ENCODE measurements at places on chromosomes 1 and 21.

- no peak for DNase-seq
Observed at GRCh38 chr1:226132728-226133503, 53.6 kb downstream of the ACBD3 start.

- no peak for DNase-seq
Observed at GRCh38 chr1:215022741-215023141, 59.8 kb upstream of the KCNK2 start.

GRCh38 chr1:118983558-118984041 is 4.5 kb downstream of the TBX15 start:
- no peak for DNase-seq

DNA sequence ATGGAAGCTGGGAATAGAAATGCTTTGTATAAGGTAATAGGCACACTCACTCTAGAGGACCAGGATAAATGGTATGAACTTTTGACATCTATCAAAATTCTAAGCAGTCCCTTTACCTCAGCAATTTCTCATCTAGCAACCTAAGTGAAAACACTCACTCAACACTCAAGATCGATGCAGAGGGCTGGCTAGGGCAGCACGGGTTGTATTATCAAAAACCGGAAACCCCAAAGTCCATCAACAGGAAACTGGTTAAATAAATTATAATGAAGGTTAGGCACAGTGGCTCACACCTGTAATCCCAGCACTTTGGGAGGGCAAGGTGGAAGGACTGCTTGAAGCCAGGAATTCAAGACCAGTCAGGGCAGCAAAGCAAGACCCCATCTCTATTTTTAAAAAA is 9.4 kb downstream of the USP48 start:
- no peak for DNase-seq

DNA sequence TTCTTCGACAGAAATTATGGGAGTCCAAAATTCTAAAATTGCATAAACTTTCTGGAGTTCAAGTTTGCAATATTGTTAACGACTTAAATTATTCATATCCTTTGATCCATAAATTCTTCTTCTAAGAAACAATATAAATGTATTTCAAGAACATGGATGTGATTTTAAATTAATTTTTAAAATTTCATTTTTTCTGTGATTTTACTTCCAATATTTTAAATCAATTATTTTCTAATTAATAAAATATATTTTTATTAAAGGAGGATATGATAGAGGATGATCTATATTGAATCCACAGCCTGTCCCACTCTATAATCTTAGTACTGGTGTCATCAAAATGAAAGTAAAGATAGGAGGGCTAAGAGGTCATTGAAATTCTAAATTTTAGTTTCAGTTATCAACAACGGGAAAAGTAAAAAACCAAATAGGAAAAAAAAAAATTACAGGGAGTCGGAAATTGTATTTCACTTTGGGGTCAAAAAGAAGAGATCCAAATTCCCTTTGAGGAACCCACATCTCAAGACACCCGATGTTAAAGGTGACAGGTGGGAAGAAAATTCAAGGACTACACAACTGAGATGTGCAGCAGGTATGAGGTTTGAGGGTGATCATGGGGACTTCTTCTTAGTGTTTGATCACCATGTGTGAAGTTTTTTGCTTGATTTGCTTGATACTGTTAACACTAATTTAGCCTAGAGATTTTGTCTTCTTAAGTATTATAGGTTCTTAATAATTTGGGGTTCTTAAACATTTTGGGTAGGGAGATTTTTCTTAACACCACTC is 154.8 kb upstream of the RGS18 start:
- DNase-seq = no peak

GRCh38 chr1:203219934-203220333 is 9.5 kb downstream of the CHIT1 start:
- no peak for DNase-seq

DNA sequence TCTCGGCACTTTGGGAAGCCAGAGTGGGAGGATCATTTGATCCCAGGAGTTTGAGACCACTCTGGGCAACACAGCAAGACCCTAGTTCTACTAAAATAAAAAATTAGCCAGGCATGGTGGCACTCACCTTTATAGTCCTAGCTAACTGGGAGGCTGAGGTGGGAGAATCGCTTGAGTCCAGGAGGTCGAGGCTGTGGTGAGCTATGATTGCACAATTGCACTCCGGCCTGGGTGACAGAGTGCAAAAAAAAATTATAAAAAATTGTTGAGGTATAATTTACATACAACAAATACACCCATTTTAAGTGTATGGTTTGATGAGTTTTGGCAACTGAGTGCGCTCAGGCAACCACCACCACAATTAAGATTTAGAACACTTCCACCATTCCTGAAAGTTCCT is 108.5 kb upstream of the GADD45A start:
- DNase-seq = no peak

DNA sequence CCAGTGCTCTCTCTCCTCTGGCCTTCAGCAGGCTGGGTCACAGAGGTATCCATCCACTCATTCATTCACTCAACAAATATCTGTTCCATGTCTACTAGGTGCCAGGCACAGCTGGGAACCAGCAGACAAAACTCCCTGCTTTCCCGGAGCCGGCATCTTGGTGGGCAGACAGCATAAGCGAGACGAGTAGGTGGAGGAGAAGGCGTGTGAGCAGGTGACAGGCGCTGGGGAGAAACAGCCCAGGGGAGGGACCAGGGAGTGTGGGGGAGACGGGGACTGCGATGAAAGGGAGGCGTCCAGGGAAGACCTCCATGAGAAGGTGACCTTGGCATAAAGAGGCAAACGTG is 11.0 kb upstream of the KCNAB2 start:
- no peak for DNase-seq

DNA sequence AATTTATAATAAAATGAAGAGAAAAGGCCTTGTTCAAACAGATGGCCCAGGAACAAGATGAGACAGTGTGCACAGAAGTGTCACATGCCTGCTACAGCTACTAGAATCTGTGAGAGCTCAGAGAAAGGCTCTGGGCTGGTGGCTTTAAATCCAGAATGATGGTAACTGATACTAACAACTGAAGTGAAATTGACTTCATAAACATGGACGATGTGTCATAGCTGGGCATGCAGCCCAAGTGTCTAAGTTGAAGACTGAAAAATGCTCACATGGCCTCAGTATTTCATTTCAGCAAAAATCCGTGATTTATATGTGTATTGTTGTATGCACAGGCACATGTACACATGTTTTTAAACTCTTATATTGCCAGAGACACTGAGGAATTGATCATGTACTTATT is 208.3 kb upstream of the RUNX1 start:
- no peak for DNase-seq

DNA sequence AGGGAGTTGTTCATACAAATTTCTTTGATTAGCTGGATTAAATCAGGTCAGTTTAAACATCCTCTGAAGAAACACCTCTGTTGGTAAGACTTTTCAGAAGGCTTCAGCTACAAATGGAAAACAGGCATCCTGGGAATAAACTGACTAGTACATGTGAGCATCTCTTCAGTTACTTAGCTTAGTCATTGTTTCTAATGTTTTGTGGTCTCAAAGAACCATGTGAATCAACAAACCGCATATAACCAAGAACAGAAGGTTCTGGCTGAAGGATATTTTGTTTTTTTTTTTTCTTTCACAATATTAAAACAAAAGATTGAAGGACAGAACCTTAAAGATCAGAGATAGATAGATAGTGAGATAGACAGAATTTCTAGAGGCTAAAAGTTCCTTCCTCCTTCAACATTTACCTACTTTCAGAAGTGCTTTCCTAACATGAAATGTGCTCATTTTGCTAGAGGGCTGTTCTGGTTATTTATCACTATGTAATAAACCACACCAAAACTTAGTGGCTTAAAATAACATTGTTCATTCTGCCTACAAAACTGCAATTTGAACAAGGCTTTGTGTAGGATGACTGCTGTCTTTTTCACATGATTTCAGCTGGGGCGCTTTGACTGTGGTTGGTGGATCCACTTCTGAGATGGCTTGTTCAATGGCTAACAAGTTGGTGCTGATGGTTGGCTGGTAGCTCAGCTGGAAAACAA is 119.8 kb upstream of the PTGFR start:
- no peak for DNase-seq

DNA sequence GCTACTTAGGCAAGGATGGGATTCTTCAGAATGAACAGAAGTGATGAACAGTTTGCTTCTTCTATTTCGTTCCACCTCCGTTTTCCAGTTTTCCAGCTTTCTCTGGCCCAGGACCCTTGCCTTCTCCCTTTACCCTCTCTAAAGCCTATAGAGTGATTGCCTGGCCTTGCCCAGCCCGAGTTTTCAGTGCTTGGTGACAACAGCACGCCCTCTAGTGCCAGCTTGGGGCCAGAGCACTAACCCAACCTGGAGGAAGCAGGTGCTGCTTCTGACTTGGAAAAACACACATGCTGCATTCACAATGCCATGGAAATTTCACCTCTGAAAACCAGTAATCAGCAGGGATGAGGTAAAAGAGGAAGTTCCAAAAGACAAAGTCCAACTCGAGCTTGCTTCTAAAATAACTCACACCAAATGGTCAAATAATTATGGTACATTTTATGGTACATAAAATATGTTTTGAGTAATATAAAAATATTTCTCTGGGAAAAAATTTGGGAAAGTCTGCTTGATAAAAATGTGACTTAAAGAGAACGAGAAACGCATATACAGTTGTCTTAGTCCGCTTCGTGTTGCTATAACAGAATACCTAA is 26.1 kb downstream of the UBE2T start:
- DNase-seq = peak; percentile 50

GRCh38 chr1:60797351-60797750 is 285.0 kb upstream of the NFIA start:
- no peak for DNase-seq
